ENCODE measurements at places on chromosomes 5 and 9.

GRCh38 chr5:131986161-131986912 lies 25.1 kb downstream of the ACSL6 start:
- no peak for DNase-seq

GRCh38 chr5:118775790-118776499 lies 212.4 kb downstream of the DTWD2 start:
- no peak for DNase-seq

- no peak for DNase-seq
Measured at GRCh38 chr5:74510476-74511075, 130.0 kb downstream of the ENC1 start.

- DNase-seq: no peak
Measured at GRCh38 chr9:74322661-74323314, 174.3 kb upstream of the RORB start.

DNA sequence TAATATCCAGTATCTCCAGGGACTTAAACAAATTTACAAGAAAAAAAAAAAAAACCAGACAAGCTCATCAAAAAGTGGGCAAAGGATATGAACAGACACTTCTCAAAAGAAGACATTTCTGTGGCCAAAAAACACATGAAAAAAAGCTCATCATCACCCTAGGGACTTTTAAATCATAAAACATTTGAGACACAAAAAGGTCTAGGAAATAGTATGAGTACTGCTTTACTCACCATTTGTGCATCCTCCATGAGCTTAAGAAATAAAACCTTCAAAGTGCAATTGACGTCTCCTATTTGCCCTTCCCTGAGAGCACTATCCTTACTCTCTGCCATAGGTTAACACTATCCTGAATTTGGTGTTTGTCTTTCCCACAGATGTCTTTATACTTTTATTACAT lies 193.7 kb upstream of the NREP start:
- DNase-seq: no peak

- DNase-seq: no peak
Measured at GRCh38 chr9:93219692-93220091, 35.8 kb downstream of the WNK2 start.

GRCh38 chr9:76677481-76678055 lies 86.7 kb upstream of the PCA3 start:
- DNase-seq: no peak

DNA sequence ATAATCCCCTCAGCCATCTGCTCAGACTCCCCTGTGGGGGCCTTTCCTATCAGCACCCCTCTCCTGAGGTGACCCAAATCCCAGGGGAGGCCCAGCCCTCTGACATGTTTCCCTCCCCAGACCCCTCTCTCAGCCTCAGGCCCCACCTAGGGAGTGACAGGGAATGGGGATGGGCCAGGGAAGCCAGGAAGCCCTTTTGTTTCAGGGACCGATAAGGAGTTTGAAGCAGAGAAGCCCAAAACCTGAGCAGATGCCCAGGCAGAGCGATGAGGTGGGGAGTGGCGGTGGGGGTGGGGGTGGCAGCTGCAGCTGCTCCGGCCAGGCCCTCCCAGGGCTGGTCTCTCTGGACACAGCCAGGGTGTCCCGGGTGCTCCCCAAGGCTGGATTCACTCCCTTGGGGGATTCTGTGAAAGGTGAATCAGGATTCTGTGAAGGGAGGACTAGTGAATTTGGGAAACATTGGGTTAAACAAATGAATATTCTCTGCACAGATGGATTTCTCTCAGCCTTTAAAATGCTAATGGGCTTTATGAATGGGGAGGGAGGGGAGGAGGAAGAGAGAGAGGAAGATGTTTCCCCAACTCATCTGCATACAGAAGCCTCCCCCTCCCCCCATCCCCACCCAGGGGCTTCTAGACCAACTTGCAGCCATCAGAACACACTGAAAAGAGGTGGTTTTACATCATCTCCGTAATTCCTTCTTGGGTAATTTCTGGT lies 17.4 kb downstream of the AKNA start:
- DNase-seq: no peak

GRCh38 chr5:168706655-168707069 lies 127.5 kb upstream of the PANK3 start:
- no peak for DNase-seq

- no peak for DNase-seq
Measured at GRCh38 chr5:148586796-148587195, 67.5 kb downstream of the HTR4 start.

DNA sequence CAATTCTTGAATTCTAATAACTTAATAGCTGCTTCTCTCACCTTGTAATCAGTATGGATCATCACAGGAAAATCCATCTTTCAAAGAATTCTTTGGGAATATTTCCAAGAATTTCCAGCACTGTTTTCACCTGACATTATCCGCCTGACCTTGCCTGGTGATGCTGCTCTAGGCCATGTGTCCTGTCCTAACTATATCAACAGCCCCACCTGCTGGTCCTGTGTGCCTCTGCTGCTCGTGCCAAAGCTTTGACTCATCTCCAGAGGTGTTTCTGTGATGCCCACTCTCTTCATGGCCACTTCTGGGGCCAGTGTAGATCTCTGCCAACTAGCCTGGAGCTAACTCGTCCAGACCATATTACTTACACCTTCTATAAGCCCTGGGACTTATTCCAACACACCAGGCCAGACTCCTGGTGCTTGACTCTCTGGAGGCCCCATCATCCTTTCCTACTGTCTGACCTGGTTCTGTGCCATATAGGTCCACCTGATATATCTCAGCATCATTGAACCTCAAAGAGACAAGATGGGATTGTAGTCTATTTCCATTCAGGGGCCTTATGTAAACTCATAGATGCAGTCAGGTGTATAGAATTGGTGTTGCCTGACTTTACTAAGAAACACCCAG lies 67.5 kb upstream of the CKMT2 start:
- peak; percentile 59 for DNase-seq

- no peak for DNase-seq
Measured at GRCh38 chr5:116343961-116344360, 230.7 kb downstream of the SEMA6A start.

DNA sequence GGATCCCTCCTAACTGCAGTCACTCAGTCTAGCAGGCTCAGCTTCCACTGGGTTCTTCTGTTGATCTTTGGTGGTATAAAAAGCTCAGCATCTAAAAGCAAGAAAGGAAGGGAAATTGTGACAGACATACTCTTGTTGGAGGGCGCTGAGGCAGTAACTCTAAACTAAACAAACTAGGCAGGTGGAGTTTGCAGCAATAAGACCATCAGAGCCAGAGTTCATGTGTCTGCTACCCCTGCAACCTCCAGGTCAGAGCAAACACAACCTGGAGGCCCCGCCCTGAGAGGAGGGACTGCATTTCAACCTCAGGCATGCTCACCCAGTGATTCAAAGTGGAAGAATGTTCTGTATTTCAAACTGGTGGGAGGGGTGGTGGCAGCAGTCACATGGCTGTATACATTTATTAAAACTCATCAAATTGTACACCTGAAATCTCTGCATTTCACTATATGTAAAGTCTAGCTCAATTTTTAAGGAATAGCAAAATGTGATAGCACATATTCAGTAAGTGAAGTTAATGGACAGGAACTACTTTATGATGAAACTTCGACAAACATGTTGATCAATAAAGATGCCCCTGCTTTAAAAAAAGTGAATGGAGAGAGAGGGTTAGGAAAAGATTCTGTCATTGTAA lies 7.1 kb downstream of the ACTL7A start:
- DNase-seq: no peak
